ENCODE measurements at places on chromosomes 12 and 14.

DNA sequence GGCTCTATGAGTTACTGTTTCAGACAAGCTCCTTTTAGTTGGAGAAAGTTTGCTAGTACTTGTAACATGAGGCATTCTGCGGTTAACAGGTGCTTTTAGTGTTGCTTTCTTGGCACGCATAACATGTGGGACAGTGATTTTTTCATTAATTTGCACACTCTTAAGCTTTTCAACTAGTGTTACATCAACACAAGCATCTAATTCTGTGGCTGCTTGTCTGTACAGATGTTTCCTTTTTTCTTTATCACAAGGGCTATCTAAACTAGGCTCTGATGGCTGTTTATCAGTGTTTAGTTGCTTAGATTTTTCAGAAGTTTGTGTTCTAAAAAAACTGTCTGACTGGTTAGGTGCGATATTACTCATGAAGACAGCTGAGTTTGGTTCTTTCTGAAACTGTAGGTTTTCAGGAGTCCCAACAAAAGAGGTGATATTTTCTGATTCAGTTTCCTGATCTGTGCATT lies 120.1 kb downstream of the RALGAPA1 start:
- no peak for DNase-seq

DNA sequence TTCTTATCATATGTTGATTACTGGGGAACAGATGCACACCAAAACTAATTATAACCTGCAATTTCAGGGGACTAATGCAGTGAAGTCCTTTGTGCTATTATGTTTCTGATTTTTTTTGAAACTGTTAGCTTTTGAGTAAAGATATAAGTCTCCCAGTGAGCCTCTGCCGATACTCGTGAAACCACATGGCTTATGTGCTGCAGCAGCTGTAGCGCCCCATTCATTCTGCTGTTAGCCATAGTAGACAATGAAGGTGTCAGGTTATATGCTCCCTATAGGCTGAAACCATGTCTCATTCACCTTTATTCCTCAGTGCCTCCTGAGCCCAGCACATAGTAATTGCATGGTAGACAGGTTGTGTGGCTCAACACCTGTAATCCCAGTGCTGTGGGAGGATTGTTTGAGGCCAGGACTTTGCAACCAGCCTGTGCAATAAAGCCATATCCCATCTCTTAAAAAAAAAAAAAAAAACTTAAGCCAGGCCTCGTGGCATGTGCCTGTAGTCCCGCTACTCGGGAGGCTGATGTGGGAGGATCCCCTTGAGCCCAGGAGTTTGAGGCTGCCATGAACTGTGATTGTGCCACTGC lies 25.0 kb downstream of the GOLGA5 start:
- DNase-seq = no peak

DNA sequence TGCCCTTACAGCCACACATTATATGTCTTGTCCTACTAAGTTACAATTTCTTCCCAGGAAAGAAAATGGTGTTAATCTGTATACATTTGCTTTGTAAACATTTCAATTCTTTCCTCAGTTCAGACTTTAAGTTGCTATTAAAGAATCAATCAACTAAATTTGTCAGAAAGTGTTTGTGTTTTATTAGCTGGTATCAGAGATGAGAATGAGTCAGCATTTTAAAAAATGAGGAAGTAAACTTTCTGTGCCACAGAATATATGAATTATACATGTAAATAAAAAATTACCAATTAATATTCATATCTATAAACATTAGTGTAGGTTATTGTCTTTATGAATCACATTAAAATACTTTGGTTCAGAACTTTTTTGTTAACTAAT lies 82.0 kb downstream of the LMO3 start:
- DNase-seq = no peak

- no peak for DNase-seq
Measured at GRCh38 chr12:19030603-19031002, 98.9 kb upstream of the PLEKHA5 start.

DNA sequence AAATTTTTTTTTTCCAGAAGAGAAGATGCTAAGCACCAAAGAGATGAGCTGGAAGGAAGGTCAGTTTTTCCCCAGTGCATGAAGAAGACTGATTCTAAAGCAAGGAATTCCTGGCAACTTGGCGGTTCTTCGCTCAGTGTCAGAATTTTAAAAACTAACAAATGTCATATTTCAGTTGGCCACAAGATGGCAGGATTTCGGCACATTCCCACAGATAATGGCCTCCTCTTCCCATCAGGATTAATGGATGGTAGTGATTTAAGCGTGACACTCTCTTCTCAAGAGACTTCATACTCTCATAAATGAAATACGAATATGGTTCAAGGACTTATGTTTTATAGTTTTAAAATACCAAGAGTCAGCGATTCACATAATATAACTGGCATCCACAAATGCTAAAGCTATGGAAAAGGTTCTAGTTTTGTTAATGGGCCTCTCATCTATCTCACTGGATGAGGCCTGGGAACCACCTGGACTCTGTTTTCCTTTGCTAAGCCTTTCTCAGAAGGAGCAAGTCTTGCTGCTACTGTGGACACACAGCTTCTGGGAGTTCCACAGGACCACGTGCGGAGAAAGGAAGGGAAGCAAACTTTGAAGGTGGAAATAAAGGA lies 46.1 kb upstream of the PTPRO start:
- peak; percentile 20 for DNase-seq

GRCh38 chr12:32586390-32586789 lies 92.7 kb upstream of the DNM1L start:
- no peak for DNase-seq

- DNase-seq = no peak
Measured at GRCh38 chr12:120598674-120599463, 17.7 kb upstream of the POP5 start.

GRCh38 chr12:120032242-120032641 lies 43.2 kb downstream of the BICDL1 start:
- no peak for DNase-seq

- peak; percentile 99 for DNase-seq
Measured at GRCh38 chr14:24307575-24308341, at the start of gene CIDEB. TSS of gene CIDEB (minus strand) at chr14:24307977. CDS start at chr14:24307858, 119 bp downstream.

GRCh38 chr12:78494911-78495310 lies 369.7 kb upstream of the SYT1 start:
- no peak for DNase-seq

DNA sequence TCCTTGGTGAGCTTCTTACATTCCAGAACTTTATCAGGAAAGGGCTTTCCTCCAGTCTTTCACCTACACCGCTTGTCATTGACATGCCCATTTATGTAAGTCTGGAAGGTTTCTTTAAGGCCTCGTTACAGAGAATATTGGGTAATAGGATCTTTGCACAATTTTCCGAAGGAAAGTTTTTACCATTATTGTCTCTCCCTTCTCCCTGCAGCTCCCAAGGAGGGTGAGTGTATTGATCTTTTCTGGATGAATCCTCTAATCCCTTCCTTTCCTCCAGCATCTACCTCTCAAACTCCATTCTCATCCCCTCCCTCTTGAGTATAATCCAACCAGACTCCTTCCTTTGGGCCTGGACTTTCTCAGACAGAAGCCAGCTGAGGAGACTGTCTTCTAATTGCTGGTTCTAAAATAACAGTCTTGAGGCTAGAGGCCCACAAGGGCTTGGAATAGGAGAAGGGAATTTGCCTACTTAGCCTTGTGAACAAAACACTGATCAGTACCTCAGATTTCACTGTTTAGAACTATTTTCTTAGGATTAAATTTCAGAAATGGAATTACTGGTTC lies 21.8 kb downstream of the WNK1 start:
- no peak for DNase-seq
